Hippocampal formation (tissue), 2 donors: ENCODE measurements at places on chromosomes 13 and 19.

DNA sequence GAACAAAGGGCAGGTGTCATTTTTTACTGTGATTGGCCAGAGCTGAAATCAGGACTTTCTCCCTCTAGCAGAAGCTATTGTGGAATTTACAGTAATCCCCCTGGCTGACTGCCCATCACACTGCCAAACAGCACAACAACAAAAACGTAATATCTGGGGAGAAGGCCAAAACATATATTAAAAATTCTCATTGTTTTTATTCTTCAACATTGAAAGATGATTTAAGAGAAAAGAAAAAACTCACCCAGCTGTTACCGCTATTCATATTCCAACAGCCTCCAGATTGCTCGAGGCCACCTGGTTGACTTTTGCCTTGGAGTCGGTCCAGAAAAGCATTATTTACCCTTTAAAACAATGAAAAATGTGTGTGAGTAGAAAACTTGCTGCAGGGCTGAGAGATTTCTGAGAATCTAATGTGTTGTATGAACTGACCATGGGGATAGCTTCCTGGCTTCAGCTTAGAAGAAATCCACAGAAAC is 97.2 kb downstream of the EPSTI1 start:
- DNase-seq: no peak

DNA sequence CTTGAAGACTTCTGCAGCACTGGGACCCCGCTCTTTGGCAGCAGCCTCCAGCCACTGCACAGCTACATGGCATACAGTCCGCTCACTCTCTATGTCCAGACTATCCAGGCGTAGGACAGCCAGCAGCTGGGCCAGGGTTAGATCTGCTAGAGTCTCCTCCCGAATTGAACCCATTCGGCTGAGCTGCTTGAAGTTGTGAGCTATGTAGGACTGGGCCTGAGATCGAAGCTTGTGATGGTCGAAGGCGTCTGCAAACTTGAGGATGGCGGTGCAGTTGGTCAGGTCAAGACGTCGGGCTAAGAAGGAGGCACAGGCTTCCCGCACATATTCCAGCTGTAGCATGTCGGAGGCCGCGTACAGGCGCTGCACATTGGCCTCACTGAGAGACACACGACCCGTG is 900 bp downstream of the KBTBD7 start:
- DNase-seq: no peak

- no peak for DNase-seq
Measured at GRCh38 chr13:25848812-25849745, 202.7 kb downstream of the SHISA2 start.

DNA sequence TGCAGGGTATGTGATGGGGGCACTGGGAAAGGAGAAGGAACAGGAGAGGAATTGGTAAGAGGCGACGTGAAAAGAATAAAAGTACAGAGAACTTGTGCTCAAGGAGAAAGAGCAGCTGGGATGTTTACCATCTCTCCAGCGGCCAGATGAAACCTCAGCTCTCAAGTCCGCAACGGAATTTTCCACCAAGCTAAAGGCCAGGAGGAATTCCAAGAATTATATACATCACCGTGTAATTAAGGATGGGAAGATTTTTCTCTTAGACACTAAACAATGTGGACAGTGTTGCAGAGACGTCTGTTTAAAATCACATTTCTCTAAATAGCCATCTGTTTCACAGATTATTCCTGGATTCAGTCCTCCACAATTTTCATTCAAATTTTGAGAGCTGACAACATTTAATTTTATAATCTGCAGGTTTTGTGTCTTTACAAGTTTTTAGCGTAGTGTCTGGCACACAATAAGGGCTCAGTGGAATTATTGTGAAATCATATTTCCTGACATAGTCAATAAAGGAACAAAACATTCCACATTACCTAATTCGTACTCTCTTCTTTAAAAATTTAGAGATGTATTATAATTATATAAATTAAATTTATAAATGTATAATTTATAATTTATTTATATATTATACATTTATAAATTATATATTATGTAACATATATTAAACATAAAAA is 23.0 kb upstream of the USP29 start:
- DNase-seq: no peak

DNA sequence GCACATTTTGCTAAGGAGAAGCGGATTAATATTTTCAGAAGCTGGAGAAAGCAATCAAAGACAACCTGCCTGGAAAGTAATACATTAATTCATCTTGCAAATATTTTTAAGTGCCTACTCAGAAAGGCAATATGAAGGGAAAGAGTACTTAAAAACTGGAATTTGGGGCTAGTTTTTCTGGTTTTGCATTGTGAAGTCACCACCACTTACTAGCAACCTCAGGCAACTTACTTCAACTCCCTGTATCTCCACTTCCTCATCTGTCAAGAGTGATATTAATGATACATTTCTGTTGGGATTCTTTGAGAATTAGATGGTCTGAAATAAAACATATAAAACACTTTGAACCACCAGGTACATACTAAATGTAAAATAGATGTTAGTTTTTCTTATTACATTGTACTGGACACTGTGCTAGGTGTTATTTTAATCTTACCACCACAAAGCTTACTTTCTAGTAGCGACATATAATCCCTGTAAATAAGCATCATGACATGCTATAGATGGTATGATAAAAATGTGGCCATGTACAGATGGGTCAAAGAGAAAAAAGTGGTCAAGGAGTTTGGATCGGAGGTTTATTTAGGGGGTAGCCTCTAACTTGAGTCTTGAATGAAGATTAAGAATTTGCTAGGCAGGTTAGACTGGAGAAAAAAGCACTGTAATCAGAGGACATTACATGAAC is 101.2 kb downstream of the SPRY2 start:
- DNase-seq: no peak

DNA sequence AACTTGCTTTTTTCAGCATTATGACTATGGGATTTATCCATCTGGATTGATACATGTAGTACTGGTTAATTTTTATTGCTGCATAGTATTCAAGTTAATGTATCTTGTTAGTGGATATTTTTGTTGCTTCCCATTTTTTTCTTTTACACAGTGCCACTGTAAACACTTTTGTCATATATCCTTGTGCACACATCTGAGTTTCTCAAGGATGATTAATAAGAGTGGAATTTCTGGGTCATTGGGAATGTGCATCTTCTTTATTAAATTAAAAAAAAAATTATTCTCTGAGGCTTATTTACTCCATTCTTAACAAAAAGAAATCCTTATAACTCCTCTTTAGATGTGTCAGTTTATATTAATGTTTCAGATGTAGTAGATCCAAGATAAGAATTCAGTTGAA is 27.3 kb downstream of the B3GLCT start:
- DNase-seq: no peak

DNA sequence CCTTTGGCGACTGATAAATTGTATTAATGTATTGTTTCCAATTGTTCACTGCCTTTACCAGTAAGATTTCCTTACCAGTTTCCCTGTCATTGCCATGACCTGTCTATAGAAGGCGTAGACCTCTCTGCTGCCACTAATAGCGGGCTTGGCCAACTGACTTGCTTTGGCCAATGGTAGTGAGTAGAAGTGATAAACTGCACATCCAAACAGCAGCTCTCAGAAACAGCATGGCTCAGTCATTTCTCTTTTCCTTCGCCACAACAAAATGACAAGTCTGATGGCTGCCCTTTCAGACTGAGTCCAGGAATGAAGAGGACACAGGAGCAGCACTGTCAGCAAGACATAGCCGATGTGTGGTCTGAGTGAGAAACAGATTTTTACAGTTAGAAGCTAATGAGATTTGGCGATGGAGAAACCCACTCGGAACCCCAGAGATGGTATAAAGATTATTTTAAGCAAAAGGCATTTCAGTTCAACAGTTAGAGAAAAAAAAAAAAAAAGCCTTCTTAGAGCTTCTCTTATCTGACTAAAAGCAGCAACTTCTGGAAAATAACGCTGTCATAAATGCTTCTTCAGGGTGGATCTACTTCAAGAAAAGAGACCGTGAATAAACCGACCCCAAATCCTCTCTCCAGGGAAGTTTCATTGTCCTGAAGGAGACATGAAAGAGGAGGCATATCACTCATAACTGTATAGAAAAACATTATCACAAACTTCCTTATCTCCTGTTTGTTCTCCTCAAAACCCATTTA is 42.0 kb upstream of the TM9SF2 start:
- DNase-seq: no peak

GRCh38 chr13:75368167-75368566 is 113.8 kb downstream of the TBC1D4 start:
- DNase-seq: no peak

DNA sequence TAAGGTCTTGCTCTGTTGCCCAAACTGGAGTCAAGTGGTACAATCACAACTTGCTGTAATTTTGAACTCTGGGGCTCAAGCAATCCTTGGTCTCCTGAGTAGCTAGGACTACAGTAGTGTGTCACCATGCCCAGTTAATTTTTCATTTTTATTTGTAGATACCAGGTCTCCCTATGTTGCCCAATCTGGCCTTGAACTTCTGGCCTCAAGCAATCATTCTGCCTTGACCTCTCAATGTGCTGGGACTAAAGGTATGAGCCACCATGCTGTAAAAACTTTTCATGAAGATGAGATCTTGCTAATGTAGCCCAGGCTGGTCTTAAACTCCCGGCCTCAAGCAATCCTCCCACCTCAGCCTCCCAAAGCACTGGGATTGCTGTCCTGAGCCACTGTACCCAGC is 15.1 kb upstream of the NAA16 start:
- DNase-seq: no peak

- DNase-seq: peak; percentile 29
Measured at GRCh38 chr19:12792051-12792852, 966 bp downstream of the JUNB start.

- no peak for DNase-seq
Measured at GRCh38 chr19:42245231-42245630, 2.8 kb upstream of the GSK3A start.

- no peak for DNase-seq
Measured at GRCh38 chr13:106685143-106685542, 117.2 kb upstream of the ARGLU1 start.

GRCh38 chr19:18725841-18726770 is 42.6 kb downstream of the CRTC1 start:
- DNase-seq: no peak

DNA sequence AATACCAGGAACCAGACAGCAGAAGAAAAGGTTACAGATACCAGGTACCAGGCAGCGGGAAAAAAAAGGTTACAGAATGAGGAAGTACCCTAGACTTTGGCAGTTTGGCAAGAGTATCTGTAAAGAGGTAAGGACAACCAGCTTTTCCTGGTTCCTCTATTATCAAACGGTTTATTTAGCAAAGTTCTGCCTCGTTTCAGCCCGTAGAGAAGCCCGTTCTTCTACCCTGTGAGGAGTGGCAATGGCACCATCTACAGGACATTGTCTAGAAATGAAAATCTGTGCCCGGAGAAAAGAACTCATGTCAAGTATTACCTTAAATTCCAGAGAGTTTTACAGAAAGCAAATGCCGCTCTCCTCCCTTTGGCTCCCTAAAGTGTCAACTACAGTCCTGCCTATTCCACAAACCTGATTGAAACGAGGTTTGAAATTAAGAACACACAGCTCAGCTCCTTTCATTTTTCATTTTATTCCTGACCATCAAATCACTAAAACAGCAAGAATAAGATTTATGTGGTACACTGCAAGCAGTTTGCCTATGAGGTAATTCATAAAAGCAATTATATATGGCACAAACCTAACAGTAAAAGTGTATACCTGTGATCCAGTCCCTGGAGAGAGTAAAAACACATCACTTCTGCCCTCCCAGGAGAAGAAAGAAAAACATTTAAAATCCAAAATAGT is 226.3 kb downstream of the SLC7A1 start:
- peak; percentile 49 for DNase-seq

DNA sequence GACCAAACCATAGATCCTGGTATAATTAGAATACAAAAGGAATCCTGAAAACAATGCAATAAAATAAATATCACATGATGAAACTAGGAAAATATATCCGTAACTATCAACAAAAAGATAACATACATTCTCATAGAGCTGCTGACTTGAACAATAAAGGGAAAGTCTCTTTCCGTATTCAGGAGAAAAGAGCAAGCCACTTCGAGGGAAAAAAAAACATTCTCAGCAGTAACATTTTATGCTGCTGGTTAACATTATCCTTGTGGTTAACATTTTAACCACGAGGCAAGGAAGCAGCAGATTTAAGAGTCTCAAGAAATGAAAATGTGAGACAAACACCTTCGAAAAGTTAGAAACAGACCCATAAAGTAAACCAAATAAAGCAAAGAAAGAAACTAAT is 25.8 kb downstream of the NALCN start:
- no peak for DNase-seq

GRCh38 chr13:93786846-93787489 is 560.4 kb downstream of the GPC6 start:
- no peak for DNase-seq

- DNase-seq: peak; percentile 28
Measured at GRCh38 chr13:85828094-85828684, 29.0 kb upstream of the SLITRK6 start.

DNA sequence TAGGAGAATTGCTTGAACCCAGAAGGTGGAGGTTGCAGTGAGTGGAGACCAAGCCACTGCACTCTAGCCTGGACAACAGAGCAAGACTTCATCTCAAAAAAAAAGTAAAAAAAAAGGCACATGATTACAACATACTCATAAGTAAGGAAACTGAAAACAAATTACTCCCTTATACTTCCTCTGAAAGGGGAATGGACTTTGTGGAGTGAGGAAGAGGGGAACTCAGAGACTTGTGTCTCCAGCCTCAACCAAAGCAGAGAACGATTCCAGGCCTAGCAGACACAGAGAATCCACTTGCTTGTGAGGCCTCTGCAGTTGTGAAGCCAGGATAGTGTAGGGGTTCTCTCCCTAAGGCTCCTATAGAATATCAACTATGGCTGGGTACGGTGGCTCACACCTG is 4.3 kb upstream of the LATS2 start:
- no peak for DNase-seq

DNA sequence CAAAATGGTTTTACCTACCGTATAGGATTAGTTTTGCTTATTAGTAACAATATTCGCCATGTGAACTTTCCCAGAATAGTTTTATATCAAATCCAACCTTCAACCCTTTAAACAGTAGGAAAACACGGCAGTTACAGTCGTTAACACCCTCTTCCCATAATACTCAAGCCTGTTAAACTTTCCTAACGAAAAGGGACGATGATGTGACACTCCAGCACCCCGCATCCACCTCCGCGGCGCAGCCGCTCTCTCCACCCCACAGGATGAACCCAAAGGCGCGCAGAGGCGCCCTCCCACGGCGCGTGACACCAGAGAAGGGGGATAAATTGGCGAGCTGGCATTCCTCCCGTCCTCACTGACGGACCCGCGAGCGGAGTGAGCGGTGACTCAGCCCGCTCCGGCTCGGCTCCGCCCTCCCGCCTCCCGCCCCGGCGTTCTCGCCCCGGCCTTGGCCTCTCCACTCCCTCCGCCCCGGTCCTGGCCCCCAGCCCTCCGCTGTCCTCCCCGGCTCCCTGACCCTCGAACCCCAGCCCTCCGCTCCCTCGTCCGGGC is 665 bp downstream of the TUBGCP3 start:
- DNase-seq: peak; percentile 3

DNA sequence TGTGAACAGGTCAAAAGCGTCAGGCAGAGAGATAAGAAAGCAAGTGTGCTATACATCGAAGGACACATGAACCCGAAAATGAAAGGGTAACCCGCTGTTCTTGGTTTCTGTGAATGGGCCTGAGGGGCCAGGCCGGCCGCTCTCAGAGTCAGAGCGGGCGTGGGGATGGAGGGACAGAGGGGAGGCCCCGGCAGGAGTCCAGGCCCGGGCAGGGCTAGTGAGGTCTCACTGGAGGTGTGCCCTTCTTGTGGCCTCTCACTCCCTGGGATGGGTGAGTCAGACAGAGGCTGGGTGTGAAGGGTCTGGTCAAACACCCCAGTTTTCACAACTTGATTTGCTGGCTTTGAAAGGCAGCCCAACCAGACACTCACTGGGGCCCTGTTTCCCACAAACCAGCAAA is 17.4 kb upstream of the NDUFS7 start:
- no peak for DNase-seq
